Mesothelial cell of epicardium (in vitro differentiated cells): ENCODE measurements at places on chromosomes 5 and 9. TPM values are rescaled to one million over a fixed set of nuclear protein-coding genes. Genes with fewer than 3 reads are reported as not detected.
A peak's percentile ranks its signal among the peaks of the same experiment; 100 is the strongest.

GRCh38 chr9:79120941-79121340 is 450.8 kb upstream of the TLE4 start:
- H3K27me3 ChIP-seq: peaks cover 29% of the 10 kb centered on the region
- peaks cover 15% of the 10 kb centered on the region for H3K4me1 ChIP-seq
- DNase-seq: no peak
- no peaks in the 10 kb centered on the region for H3K36me3 ChIP-seq
- no peak overlapping the region for H3K4me3 ChIP-seq
- no peak overlapping the region for H3K27ac ChIP-seq

DNA sequence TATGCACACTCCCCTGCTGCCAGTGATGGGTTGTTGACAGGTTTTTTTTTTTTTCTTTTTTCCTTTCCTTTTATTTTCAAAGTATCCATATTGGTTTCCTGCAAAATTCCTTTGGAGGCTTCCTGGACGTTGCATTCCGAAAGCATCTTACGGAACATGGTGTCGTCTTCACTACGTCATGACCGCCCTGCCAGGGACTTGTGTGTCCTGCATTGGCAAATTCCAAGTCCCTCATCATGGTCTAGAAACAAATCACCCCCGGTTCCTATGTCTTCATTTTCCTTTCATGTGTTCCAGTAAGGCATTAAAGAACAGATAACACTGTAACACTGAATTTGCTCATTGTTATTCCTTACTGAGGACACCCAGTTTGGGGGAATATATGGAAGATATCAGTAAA is 35.0 kb upstream of the ADAMTSL1 start:
- no peaks in the 10 kb centered on the region for H3K36me3 ChIP-seq
- peak overlapping the region; percentile 80 for H3K27ac ChIP-seq
- DNase-seq: no peak
- peaks cover 53% of the 10 kb centered on the region for H3K4me1 ChIP-seq
- peak overlapping the region; percentile 52 for H3K4me3 ChIP-seq
- H3K27me3 ChIP-seq: no peaks in the 10 kb centered on the region

- no peak overlapping the region for H3K27ac ChIP-seq
- peaks cover 1% of the 10 kb centered on the region for H3K36me3 ChIP-seq
- no peak overlapping the region for H3K4me3 ChIP-seq
- no peak for DNase-seq
- no peaks in the 10 kb centered on the region for H3K27me3 ChIP-seq
Observed at GRCh38 chr5:14983666-14984441, 112.3 kb upstream of the ANKH start.

- peaks cover 5% of the 10 kb centered on the region for H3K36me3 ChIP-seq
- H3K27me3 ChIP-seq: no peaks in the 10 kb centered on the region
- DNase-seq: no peak
Observed at GRCh38 chr9:123926941-123927340, 3.0 kb downstream of the DENND1A start.

GRCh38 chr9:135907006-135907430 is 328 bp downstream of the CAMSAP1 start:
- H3K27me3 ChIP-seq: no peaks in the 10 kb centered on the region
- peak overlapping the region; percentile 38 for H3K4me3 ChIP-seq
- H3K27ac ChIP-seq: no peak overlapping the region
- H3K4me1 ChIP-seq: peaks cover 49% of the 10 kb centered on the region
- peaks cover 26% of the 10 kb centered on the region for H3K36me3 ChIP-seq
- no peak for DNase-seq

DNA sequence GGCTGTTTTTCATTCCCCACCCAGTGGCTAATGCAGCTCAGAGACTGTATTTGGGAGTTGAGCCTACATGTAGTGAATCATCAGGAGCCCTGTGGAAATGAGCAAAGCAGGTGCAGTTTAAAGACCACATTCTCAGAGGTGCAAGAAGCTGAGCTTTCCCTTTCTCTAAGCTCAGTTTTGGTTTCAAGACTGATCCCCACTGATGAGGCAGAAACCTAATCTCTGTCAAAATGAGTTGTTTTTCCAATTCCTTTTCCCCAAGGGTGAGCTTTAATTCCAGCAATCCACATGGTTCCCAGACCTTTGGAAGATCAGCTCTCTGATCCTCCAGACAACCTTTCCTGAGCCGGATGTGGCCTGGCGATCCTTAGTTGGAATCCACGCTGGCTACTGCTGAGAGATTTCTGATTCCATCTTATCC is 420.5 kb downstream of the EBF1 start:
- DNase-seq: no peak
- H3K4me3 ChIP-seq: no peak overlapping the region
- no peak overlapping the region for H3K27ac ChIP-seq
- peaks cover 76% of the 10 kb centered on the region for H3K27me3 ChIP-seq
- H3K4me1 ChIP-seq: no peaks in the 10 kb centered on the region

- DNase-seq: no peak
- H3K4me1 ChIP-seq: peaks cover 33% of the 10 kb centered on the region
- no peaks in the 10 kb centered on the region for H3K27me3 ChIP-seq
- no peak overlapping the region for H3K27ac ChIP-seq
- no peak overlapping the region for H3K4me3 ChIP-seq
- no peaks in the 10 kb centered on the region for H3K36me3 ChIP-seq
Observed at GRCh38 chr5:139063664-139064054, 134.5 kb downstream of the SIL1 start.

DNA sequence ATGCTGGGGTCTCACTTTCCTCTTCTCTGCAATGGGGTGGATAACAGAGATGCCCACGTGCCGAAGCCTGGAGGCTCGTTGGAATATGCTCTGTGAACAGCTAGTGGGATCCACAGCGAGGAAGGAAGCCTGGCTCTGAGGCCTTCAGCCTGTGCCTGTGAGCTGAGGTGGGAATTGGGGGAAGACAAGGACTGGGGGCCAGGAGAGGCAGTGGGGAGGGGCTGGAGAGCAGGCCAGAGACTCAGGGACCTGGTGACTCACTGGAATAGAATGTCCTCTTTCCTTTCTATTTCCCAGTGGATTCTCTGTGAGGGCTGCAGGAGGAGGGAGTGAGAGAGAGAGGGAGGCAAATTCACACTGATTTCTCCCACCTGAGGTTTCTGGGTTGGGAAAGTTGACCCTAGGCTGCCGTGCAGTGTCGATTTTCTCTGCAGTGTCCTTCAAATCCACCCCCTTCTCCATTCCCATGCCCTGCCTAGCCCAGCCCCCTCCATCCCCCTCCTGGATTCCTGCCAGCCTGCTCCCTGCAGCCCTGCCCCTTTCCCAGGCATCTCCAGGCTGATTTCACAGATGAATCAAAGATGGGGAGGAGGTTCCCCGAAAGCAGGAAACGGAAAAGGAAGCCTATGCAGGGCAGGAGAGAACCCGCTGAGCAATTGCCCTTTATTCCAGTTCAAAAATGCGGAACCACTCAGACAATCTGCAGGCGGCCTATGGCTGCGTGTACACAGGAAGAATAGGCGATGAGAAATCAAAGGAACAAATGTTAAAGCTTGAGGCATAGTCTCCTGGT is 1.4 kb upstream of the SPAAR start:
- no peaks in the 10 kb centered on the region for H3K36me3 ChIP-seq
- no peak for DNase-seq
- no peak overlapping the region for H3K4me3 ChIP-seq
- peak overlapping the region; percentile 96 for H3K27ac ChIP-seq

- H3K27me3 ChIP-seq: peaks cover 30% of the 10 kb centered on the region
- no peaks in the 10 kb centered on the region for H3K36me3 ChIP-seq
- H3K4me1 ChIP-seq: peaks cover 18% of the 10 kb centered on the region
- no peak for DNase-seq
- H3K27ac ChIP-seq: peak overlapping the region; percentile 87
Observed at GRCh38 chr5:142356349-142356715, 31.5 kb upstream of the SPRY4 start.

- H3K36me3 ChIP-seq: no peaks in the 10 kb centered on the region
- no peak for DNase-seq
- H3K27me3 ChIP-seq: no peaks in the 10 kb centered on the region
- H3K4me1 ChIP-seq: peaks cover 16% of the 10 kb centered on the region
- no peak overlapping the region for H3K27ac ChIP-seq
Observed at GRCh38 chr5:66840511-66841013, 244.4 kb downstream of the MAST4 start.

- no peak for DNase-seq
- H3K27ac ChIP-seq: no peak overlapping the region
- peaks cover 7% of the 10 kb centered on the region for H3K36me3 ChIP-seq
- H3K27me3 ChIP-seq: no peaks in the 10 kb centered on the region
- H3K4me3 ChIP-seq: no peak overlapping the region
- H3K4me1 ChIP-seq: peaks cover 3% of the 10 kb centered on the region
Observed at GRCh38 chr9:123174887-123175518, 93.4 kb downstream of the STRBP start.

GRCh38 chr5:39019254-39019653 is 54.9 kb downstream of the RICTOR start:
- H3K27ac ChIP-seq: peak overlapping the region; percentile 71
- H3K27me3 ChIP-seq: no peaks in the 10 kb centered on the region
- H3K36me3 ChIP-seq: peaks cover 16% of the 10 kb centered on the region
- peaks cover 49% of the 10 kb centered on the region for H3K4me1 ChIP-seq
- no peak for DNase-seq

ANKRD34B gene
- total RNA-seq: 0.09 to 0.14 TPM in 2 of 3 replicates, not detected in the other

PFN3 gene
- total RNA-seq: not detected in 3 replicates

GFI1B gene
- total RNA-seq: not detected in 3 replicates
